ENCODE measurements at places on chromosomes 3 and 15. TPM values are rescaled to one million over a fixed set of nuclear protein-coding genes. Genes with fewer than 3 reads are reported as not detected.

- DNase-seq = peak; percentile 94
Observed at GRCh38 chr3:16064642-16065414, 109.7 kb upstream of the GALNT15 start.

- DNase-seq = peak; percentile 49
Observed at GRCh38 chr15:38768970-38769369, 204.4 kb upstream of the RASGRP1 start.

- no peak for DNase-seq
Observed at GRCh38 chr3:8298021-8298954, 203.3 kb upstream of the LMCD1 start.

DNA sequence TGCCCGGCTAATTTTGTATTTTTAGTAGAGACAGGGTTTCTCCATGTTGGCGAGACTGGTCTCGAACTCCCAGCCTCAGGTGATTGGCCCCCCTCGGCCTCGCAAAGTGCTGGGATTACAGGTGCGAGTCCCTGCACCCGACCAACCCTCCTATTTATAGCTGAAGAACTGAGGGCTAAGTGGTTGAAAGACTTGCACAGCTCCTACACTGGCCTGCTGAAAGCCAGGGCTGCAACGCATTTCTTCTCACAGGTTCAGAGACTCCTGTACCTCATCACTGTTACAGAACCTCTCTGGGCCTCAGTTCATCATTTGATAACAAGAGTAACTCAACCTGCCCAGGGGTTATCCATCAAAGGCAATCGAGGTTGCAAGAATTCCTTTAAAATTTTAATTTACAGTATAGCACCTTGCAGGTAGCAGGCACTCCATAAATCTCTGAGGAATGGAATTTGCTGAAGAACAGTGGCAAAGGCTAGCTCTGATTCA, 626.5 kb upstream of the TBL1XR1 start:
- no peak for DNase-seq

GRCh38 chr3:13288732-13289718, 131.1 kb downstream of the NUP210 start:
- DNase-seq = no peak

DNA sequence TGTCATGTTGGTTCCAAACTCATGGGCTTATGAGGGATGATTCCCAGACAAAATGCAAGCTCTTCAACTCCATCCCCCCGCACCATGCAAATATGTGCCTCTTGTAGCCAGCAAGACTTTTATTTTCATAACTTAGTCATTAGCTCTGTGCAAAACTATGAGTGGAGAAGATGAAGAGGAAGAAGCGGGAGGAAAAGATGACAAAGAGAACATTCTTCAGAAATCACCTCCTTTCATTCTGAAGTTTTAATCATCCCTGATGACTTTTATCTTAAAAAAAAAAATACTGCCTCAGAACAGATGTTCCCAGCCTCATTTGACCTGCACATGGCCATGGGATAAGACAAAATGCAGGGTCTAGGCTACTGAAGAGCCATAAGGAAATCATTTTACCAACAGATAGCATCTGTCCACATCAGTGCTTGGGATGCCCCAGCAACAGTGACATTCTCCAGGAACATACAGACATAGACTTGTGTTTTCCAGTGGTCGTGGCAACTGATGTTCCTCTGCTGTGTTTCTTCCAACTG, 145.5 kb downstream of the WNT5A start:
- DNase-seq = no peak

- no peak for DNase-seq
Observed at GRCh38 chr3:45773072-45773471, 23.3 kb downstream of the SLC6A20 start.

GRCh38 chr15:85651548-85651947, 143.2 kb downstream of the KLHL25 start:
- DNase-seq = no peak

- peak; percentile 73 for DNase-seq
Observed at GRCh38 chr3:32626631-32627030, 56.0 kb upstream of the DYNC1LI1 start.

DNA sequence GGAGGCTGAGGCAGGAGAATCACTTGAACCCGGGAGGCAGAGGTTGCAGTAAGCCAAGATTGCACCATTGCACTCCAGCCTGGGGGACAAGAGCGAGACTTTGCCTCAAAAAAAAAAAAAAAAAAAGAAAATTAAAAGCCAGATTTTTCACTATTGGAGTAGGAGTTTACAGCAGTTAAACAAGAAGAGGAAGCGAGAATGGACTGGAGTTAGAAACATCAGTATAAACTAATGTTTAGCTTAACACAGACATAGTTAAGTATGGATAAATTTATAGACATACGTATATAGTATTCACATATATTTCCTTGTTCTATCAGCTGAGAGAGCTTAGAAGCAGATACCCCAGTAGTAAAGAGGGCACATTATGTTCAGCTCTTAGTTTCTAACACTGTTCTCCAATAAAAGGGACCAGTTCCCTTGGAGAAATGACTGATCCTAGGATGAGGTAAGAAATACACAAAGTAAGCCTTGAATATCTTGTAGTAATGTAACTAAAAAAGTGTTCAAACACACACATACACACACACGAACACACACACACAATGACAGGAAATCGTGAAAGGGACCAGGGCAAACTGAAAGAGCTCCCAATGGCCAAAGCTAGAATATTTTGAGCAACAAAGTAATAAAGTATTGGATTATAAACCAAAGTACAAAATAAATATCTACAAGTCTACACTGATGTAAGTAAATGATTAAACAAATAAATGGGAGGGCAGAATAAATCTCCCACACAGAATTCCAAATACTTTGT, 25.1 kb downstream of the PIK3CB start:
- no peak for DNase-seq

DNA sequence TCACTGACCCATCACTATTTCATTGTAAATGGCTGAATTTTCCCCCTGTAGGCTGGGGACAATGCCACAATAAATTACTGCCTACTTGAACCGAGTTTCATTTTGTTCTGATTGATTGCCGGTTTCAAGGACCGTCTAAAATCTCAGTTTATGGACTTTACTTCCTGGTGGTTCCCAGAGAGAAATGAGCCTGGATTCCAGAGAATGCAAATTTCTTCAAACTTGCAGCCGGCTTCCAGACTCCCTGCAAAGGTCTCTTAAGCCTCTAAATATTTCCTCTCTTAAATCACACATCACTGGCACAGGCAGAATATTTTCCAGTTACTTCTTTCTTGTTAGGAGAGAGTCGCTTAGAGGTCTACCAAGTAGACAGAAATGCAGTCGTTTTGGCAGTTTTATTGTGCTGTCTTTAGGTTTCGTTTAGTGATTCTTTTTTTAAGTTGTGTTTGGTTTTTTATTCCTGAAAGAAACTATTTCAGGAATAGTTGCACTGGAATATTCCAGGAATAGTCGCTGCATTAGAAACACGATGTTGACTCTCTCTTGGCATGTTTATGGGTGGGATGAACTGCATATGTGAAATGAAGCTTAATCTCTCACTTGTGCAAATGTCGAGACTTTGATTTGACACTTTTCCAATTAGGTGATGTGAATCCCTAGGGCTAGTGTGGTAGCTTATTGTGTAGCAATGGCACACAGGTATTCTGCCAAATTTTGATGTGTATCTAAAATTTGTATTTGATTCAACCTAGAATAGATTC, 284.1 kb upstream of the NR2E3 start:
- peak; percentile 63 for DNase-seq

GRCh38 chr15:63985221-63986184, 60.8 kb downstream of the DAPK2 start:
- DNase-seq = no peak

GRCh38 chr3:150225986-150226385, 182.1 kb upstream of the TSC22D2 start:
- DNase-seq = no peak

DNA sequence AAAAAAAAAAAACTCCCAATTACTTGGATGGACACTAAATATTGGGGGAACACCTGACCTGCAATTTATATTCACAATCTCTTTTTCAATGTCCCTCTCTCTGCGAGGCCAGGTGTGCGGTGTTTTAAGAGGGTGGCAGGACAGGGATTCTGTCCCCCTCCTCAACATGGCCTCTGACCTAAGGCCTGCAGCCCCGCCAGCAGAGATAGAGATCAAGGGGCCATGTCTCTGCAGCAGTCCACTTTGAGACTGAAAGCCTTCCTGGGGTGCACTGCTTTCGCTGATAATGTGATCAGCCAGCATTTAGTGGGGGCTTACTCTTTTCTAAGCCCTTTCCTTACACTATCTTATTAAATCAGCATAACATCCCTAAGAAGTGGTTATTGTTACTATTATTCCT, 419.9 kb downstream of the OCA2 start:
- no peak for DNase-seq

DNA sequence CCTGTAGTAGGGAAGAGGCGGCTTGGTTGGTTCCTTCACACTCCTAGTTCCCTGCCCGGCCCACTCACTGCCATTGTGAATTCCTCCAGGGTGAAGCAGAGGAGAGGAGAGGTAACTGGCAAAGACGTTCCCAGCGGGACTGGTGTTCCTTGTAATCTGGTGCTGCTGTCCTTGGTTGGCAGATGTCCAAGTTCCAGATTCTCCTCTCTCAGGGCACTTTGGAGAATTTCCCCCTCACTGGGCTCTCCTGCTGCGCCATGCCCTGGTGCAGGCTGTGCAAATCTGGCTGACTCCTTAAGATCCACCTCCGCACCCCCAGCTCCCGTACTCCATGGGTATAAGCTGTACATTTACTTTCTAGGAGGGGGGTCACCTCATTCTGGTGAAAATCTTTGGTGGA, 37.3 kb downstream of the THSD4 start:
- DNase-seq = no peak

DNA sequence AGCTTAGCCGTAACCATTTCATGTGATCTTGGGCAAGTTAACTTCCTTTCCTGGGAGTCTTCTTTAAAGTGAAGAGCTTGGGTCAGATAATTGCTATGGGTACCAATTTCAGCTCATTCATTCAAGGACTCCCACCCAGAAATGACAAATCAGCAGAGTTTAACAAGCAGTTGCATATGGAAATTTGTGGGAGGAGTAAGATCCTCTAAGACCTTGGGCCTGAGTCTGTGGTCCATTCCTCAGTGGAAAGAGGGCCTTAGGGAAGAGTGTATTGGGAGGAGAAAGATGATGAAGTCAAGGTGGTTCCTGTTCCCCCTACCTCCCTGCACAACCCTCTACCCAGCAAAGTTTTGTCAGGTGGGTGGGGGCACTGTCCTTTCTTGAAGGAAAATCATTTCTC, 42.1 kb downstream of the RBP2 start:
- DNase-seq = no peak

RPL14 gene
- 2,974 TPM for polyA plus RNA-seq

CCDC33 gene
- not detected for polyA plus RNA-seq

TMA7 gene
- 236 TPM for polyA plus RNA-seq

GCHFR gene
- polyA plus RNA-seq = 4.1 TPM

KBTBD13 gene
- 0.96 TPM for polyA plus RNA-seq
